ENCODE measurements at places on chromosomes 2 and 18. TPM values are rescaled to one million over a fixed set of nuclear protein-coding genes. Genes with fewer than 3 reads are reported as not detected.

Gene IL36G
- total RNA-seq = 0.59 TPM

Gene C1QL2
- not detected for total RNA-seq

DNA sequence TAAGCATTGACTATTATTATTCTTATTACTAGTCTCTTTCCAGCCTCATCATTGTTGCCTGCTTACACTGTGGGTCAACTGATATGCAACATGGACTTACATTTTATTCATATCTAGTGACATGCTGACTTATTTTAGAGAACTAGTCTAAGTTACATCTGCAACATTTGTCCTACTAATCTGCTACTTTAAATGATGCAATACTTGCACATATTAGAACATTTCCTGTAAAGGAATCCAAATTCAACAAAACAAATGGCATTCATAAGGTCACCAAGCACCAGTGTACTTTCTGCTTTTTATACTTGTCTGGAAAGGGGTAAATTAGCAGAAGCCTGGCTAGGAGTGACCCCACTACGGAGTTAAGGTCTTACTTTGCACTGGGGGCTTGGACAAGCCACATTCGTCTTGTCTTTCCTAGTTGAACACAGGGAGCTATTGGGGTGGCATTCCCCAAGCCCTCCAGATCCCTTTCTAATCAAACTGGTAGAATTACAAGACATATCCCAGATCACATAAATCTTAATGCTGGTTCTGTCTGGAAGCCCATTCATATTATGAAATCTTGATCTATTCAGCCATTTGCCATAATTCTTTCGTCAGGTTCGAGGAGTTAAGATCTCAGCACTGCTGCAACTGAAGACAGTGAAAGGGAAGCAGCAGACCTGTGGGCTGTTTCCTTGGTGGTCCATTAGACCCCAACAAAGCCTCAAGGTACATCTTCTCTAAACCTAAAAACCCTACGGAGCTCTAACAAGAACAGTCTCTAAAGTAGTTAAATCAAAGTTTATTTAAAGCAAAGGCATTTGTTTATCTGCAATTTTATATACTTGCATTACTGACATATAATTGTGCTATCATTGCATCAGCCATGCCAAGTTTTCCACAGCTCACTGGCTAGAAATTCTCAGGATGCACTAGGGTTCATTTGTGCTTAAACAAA is 49.9 kb upstream of the RTN4 start:
- H3K4me1 ChIP-seq = no peaks in the 10 kb centered on the region
- no peak overlapping the region for H3K27ac ChIP-seq
- no peaks in the 10 kb centered on the region for H3K27me3 ChIP-seq
- no peak for DNase-seq

GRCh38 chr18:46360866-46361265 is 256.7 kb downstream of the HAUS1 start:
- H3K36me3 ChIP-seq = no peaks in the 10 kb centered on the region
- H3K4me3 ChIP-seq = no peak overlapping the region
- DNase-seq = no peak
- H3K4me1 ChIP-seq = peaks cover 6% of the 10 kb centered on the region
- H3K27me3 ChIP-seq = no peaks in the 10 kb centered on the region

Gene ING5
- total RNA-seq = 38.2 TPM

Gene NEU4
- not detected for total RNA-seq

- H3K4me3 ChIP-seq = no peak overlapping the region
- DNase-seq = no peak
- H3K36me3 ChIP-seq = no peaks in the 10 kb centered on the region
- H3K4me1 ChIP-seq = peaks cover 25% of the 10 kb centered on the region
Measured at GRCh38 chr2:189210250-189211087, 30.9 kb upstream of the COL5A2 start.

Gene LOXL3
- total RNA-seq = 39.1 TPM

- H3K36me3 ChIP-seq = no peaks in the 10 kb centered on the region
- DNase-seq = no peak
- H3K27me3 ChIP-seq = no peaks in the 10 kb centered on the region
- H3K27ac ChIP-seq = no peak overlapping the region
- H3K4me1 ChIP-seq = peaks cover 12% of the 10 kb centered on the region
Measured at GRCh38 chr2:46723346-46723745, 192.3 kb downstream of the MCFD2 start.

Gene GATA6
- total RNA-seq = 0.26 TPM

Gene ATP5MC3
- total RNA-seq = 184 TPM

Gene SEC11C
- 53.4 TPM for total RNA-seq

Gene MBD5
- total RNA-seq = 32.0 TPM

DNA sequence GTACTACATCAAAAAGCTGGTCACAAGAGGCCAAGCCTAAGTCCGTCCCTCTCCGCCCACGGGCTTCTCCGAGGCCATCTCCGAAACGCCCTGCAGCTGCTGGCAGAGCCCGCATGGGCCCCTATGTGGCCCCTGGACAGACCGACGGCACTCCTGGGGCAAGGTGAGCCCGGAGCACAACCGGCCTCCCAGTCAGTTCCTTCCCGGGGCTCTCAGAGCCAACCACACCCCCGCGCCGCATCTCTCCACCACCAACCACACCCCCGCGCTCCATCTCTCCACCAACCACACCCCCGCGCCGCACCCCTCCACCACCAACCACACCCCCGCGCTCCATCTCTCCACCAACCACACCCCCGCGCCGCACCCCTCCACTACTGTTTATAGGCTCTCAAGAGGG is 93.5 kb downstream of the ZNF516 start:
- H3K4me3 ChIP-seq = no peak overlapping the region
- DNase-seq = no peak
- no peaks in the 10 kb centered on the region for H3K36me3 ChIP-seq
- no peak overlapping the region for H3K27ac ChIP-seq
- H3K27me3 ChIP-seq = no peaks in the 10 kb centered on the region

Gene TMEM198
- total RNA-seq = 0.79 TPM

Gene MFF
- 159 TPM for total RNA-seq

- H3K27ac ChIP-seq = no peak overlapping the region
- no peaks in the 10 kb centered on the region for H3K27me3 ChIP-seq
- no peak overlapping the region for H3K4me3 ChIP-seq
- H3K36me3 ChIP-seq = no peaks in the 10 kb centered on the region
- DNase-seq = no peak
Measured at GRCh38 chr2:11357428-11357972, 13.1 kb upstream of the ROCK2 start.

Gene BOLA3
- 56.2 TPM for total RNA-seq

DNA sequence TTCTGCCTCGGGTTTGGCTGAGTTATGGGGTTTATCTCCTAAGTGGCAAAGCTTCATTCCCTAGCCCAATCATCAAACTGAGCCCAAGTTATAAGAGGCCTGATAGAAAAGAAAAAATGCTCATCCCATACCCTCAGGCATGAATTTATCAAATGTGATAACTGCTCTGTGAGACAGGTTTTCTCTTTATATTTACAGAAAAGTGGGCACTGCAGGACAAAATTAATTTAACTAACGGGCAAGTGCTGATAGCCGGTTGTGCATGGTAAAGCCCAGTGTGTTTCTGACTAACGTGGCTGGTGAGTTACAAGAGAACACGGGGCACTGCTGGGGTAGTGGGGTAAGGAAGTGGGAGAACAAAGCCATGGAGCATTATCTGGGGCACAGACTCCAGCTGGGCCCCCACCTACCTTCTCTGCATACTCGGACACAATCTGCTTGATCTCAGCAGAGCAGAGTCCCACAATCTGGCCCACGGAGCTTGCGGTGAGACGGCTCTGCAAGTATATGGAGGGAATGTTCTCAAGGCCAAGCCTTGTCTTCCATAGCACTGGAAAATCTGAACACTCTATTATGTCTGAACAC is 40.3 kb downstream of the CCDC93 start:
- no peaks in the 10 kb centered on the region for H3K27me3 ChIP-seq
- H3K27ac ChIP-seq = no peak overlapping the region
- H3K4me1 ChIP-seq = no peaks in the 10 kb centered on the region
- DNase-seq = no peak
- no peaks in the 10 kb centered on the region for H3K36me3 ChIP-seq

- no peak overlapping the region for H3K4me3 ChIP-seq
- H3K27me3 ChIP-seq = no peaks in the 10 kb centered on the region
- no peak overlapping the region for H3K27ac ChIP-seq
- no peak for DNase-seq
- H3K36me3 ChIP-seq = no peaks in the 10 kb centered on the region
Measured at GRCh38 chr2:113703386-113704299, 52.8 kb downstream of the SLC35F5 start.

- H3K4me3 ChIP-seq = peak overlapping the region; percentile 92
- H3K27me3 ChIP-seq = peaks cover 34% of the 10 kb centered on the region
- DNase-seq = peak; percentile 80
- H3K27ac ChIP-seq = no peak overlapping the region
- H3K4me1 ChIP-seq = peaks cover 64% of the 10 kb centered on the region
- H3K36me3 ChIP-seq = no peaks in the 10 kb centered on the region
Measured at GRCh38 chr2:179861027-179861415, 391 bp downstream of the ZNF385B start.

Gene ELOA2
- total RNA-seq = not detected

DNA sequence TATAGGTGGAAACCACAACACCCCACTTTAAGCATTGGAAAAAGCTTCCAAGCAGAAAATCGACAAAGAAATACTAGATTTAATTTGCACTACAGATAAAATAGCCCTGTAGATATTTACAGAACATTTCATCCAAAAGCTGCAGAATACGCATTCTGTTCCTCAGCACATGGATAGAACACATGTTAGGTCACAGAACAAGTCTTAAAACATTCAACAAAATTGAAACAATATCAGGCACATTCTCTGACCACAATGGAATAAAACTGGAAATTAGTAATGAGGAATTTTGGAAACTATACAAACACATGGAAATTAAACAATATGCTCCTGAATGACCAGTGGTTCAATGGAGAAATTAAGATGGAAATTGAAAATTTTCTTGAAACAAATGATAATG is 27.8 kb upstream of the XDH start:
- no peaks in the 10 kb centered on the region for H3K4me1 ChIP-seq
- H3K27ac ChIP-seq = no peak overlapping the region
- H3K4me3 ChIP-seq = no peak overlapping the region
- no peaks in the 10 kb centered on the region for H3K36me3 ChIP-seq
- DNase-seq = no peak
- no peaks in the 10 kb centered on the region for H3K27me3 ChIP-seq

Gene QPCT
- total RNA-seq = 0.19 TPM

DNA sequence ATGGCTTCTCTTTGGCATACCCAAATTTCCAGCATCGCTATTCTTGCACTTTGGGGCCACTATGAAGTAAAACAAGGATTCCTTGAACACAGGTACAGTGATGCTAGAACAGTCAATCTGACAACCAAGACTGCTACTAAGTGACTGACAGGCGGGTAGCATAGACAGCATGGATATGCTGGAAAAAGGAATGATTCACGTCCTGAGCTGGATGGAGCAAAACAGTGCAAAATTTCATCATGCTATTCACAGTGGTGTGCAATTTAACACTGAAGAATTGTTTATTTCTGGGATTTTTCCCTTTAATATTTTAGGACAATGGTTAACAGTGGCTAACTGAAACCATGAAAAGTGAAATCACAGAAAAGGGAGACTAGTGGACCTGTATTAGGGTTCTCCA is 1511.2 kb upstream of the ZEB2 start:
- no peaks in the 10 kb centered on the region for H3K4me1 ChIP-seq
- H3K27me3 ChIP-seq = no peaks in the 10 kb centered on the region
- H3K36me3 ChIP-seq = no peaks in the 10 kb centered on the region
- no peak overlapping the region for H3K27ac ChIP-seq
- H3K4me3 ChIP-seq = no peak overlapping the region

DNA sequence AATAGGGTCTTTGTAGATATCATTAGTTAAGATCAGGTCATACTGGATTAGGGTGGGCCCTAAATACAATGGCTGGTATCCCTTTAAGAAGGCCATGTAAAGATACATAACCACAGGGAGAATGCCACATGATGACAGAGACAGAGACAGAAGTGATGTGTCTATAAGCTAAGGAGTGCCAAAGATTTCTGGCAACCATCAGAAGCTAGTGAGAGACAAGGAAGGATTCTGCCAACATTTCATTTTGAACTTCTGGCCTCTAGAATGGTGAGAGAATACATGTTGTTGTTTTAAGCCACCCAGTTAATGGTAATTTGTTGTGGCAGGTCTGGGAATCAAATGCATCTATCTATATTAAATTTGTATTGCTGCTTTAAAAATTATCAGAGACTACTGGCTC is 185.5 kb upstream of the CYRIA start:
- H3K27ac ChIP-seq = no peak overlapping the region
- no peaks in the 10 kb centered on the region for H3K36me3 ChIP-seq
- no peaks in the 10 kb centered on the region for H3K4me1 ChIP-seq
- DNase-seq = no peak
- H3K4me3 ChIP-seq = no peak overlapping the region

- no peak overlapping the region for H3K4me3 ChIP-seq
- no peaks in the 10 kb centered on the region for H3K27me3 ChIP-seq
- H3K27ac ChIP-seq = no peak overlapping the region
- no peaks in the 10 kb centered on the region for H3K4me1 ChIP-seq
Measured at GRCh38 chr2:119123389-119123788, 35.2 kb downstream of the C1QL2 start.

DNA sequence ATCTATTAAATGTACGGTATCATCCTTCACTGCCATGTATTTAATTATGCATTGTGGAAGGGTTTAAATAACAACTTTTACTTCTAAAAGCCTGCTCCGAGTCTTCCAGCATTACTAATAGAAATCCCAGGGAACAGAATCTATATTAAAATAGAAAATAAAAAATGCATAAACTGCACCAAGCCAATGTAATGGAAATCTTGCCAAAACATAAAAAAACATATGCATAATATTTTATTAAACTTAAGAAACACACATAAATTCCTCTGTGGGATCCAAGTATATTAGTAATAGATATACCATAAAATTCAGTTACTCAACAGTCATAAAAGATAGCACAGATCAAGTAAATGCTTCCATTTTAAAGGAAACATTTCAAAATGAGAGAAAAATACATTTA is 175.6 kb downstream of the TDRD15 start:
- no peaks in the 10 kb centered on the region for H3K4me1 ChIP-seq
- DNase-seq = no peak
- no peak overlapping the region for H3K4me3 ChIP-seq
- no peaks in the 10 kb centered on the region for H3K27me3 ChIP-seq
- no peaks in the 10 kb centered on the region for H3K36me3 ChIP-seq

Gene PASK
- total RNA-seq = 20.3 TPM

DNA sequence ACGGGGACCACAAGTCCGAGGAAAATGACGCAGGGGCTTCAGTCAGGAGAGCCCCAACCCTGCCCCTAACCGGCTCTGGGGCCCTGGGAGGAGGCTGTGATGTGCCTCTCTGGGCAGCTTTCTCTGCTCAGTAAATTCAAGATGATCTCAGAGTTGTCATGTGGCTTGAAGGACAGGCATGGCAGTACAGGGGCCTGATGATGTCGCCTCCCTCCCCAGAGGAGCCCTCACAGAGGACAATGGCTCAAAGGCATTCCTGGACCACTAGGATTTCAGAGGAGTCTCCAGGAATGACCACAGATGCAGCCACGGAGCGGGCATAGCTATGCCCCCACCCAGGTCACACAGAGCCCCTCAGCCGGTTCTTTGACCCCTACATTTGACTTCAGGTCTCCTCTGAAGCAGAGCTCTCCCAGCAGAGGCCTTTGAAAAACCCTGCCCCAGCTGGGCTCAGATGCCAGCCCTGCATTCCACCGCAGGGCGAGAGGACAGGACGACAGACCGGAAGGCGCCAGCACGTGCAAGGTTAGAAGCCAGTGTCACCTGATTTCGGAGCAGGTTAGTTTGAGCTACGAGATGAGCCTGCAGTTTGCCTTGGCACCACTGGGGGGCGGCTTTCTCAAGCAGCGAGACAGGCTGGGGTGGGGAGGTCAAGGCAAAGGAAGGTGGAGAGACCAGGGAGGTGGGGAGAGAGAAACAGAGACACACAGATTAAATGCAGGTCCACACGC is 39.2 kb downstream of the BIN1 start:
- no peaks in the 10 kb centered on the region for H3K36me3 ChIP-seq
- no peak overlapping the region for H3K27ac ChIP-seq
- peak; percentile 75 for DNase-seq
- H3K4me1 ChIP-seq = no peaks in the 10 kb centered on the region

- no peaks in the 10 kb centered on the region for H3K36me3 ChIP-seq
- peaks cover 24% of the 10 kb centered on the region for H3K4me1 ChIP-seq
- no peaks in the 10 kb centered on the region for H3K27me3 ChIP-seq
- DNase-seq = no peak
Measured at GRCh38 chr18:48784656-48785055, 166.1 kb downstream of the SMAD7 start.

Measured in neural progenitor cell (in vitro differentiated cells).